ENCODE measurements at places on chromosomes 4 and X.

DNA sequence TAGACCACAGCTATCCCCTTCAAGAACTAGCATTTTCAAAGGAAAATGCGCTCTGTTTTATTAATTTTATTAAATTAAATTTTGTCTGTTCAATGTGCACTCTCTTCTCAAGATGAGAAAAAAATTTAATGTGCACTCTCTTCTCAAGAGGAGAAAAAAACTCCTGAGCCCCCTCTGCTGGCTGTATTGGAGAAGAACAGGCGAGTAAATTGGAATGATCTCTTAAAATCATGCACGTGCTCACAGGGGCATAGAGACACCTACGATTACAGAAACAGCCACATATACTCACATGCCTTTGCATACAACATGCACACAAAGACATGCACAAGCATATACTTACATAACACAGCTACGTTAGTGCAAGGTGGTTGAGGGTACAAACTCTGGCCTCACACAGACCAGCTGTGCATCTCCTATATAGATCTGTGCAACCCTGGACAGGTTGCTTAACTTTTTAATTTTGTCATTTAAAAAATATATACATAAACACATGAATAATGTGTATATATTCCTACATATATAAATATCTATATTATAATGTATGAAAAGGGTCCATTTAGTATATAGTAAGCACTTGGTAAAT, 176.2 kb upstream of the CXorf66 start:
- DNase-seq: peak; percentile 1

GRCh38 chr4:160819791-160820190, 1344.0 kb downstream of the FSTL5 start:
- no peak for DNase-seq

- no peak for DNase-seq
These were observed 55.3 kb upstream of the ZFP42 start for GRCh38 chr4:187940299-187940698.

GRCh38 chr4:165915215-165915614, 42.2 kb downstream of the TLL1 start:
- no peak for DNase-seq

DNA sequence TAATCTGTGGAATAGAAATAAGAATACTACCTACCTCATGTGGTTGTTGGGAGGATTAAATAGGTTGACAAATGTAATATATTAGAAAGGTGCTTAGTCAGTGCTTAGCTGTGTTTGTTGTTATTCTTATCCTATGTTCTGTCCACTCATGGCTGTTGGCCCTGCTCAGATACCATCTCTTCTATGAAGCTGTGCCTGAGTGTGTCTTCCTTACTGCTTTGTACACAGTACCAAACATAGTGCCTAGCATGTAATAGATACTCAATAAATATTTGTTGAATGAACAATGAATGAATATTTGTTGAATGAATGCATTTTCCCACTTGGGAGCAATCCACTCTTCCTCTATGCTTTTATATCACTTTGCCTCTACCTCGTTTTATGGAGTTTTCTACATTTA, 57.2 kb downstream of the NHS start:
- DNase-seq: no peak

DNA sequence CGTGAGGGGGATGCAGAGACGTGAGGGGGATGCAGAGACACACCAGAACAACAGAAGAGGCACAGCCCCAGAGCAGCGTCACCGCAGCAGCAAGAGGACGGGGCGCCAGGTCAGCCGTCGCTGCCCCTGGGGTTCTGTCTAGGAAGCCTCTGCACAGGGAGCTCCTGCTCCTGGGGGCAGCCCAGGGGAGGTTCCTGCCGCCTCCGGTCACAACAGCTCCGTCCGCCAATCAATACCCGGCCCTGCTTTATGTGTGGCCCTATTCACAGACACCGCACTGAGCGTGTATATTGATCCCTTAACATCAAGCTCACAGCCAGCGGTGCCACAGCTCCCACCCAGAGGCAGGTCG, 69.6 kb downstream of the FAM53A start:
- DNase-seq: no peak

DNA sequence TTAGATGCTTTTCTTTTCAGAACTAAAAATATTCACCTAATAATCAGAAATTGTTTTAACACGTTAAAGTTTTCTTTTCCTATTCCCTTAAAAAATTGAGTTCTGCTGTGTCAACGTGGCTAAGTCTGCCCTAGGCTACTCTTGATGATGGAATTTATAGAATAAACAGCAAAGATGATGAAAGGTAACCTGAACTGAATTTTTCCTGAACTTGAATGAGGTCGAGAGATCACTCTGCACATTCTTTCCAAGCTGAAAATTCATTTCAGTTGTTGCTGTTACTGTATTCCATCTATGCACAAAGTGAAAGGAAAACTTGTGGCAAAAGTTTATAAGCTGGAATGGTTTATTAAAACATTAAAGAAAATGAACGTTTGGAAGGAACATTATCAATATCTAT, 245.9 kb upstream of the GIMD1 start:
- no peak for DNase-seq

DNA sequence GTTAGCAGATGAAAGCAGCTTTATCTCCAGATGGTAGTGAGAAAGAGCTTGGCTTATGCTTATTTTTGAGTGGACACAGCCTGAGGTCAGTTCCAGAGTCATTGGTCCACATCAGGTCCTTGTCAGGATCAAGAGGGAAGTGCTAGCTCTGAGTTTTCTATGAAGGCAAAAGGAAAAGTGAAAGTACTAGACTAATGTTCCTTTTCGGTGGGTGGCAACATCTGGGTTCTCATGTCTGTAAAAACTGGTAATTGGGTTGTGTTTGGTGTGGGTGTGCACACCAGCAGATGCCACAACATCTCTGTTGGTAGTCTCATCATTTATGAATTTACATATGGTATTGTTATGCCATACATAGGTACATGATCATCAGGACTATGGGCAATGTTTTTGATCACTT, 210.5 kb downstream of the PWWP3B start:
- no peak for DNase-seq

GRCh38 chr4:106421441-106422296, 53.1 kb upstream of the GIMD1 start:
- DNase-seq: peak; percentile 11

- no peak for DNase-seq
These were observed 1668.6 kb upstream of the AGA start for GRCh38 chr4:179110816-179111215.

- DNase-seq: no peak
These were observed 39.7 kb downstream of the ANAPC10 start for GRCh38 chr4:145058256-145058655.

DNA sequence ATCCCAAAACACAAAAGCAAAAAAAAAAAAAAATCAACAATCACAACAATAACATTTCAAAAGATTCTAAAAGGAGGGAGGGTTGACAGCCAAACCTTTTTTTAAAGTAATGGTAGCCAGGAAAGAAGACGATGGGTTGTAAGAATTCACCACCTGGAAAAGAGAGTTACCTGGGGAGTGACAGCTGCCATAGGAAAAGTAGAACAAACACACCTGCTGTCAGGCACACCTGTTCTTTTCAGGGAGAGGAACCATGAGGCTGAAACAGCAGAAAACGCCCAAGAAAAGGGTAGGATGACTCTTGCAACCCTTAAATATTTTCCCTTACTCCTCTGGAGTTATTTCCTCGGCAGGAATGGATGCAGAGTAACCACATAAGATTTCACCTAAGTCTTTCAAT, 388.4 kb upstream of the TEX13C start:
- DNase-seq: no peak

- no peak for DNase-seq
These were observed 8.1 kb upstream of the GPR119 start for GRCh38 chrX:130393451-130394074.

DNA sequence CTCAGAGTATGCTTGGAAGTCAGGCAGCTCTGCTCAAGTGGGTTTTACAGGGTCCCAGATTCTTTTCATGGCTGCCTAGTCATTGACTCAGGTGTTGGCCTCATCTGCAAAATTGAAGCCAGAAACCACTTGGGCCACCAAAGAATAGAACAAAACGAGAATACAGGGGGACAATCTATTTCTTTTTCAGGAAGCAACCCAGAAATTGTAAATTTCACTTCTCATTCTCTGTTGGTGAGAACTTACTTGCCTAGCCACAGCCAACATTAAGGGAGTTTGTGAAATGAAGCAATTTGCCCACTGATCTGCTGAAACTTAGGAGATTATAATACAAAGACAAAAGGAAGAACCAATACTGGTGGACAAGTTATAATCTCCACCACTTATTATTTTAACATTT, 8.6 kb upstream of the TKTL2 start:
- no peak for DNase-seq

- no peak for DNase-seq
These were observed 1.8 kb downstream of the TMEM35A start for GRCh38 chrX:101080326-101081124.

- DNase-seq: no peak
These were observed 591.2 kb downstream of the PPP4R3C start for GRCh38 chrX:26871967-26872366.

DNA sequence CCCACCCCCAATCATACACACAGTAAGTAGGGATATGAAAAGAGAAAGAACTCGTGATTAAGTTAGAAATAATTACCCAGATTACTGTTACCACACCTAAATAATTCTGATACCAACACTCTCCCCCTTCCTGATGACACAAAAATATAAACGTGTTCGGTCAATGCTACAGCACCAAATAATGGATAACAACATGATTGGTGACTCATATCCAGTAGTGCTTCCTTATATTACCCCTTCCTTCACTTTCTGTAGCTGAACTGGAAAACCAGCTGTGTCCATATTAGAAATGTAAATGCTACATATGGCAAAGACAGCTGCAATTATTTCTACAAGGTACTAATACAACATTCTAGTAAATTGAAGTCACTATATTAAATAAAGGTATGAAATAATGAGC, 20.8 kb downstream of the EIF4E start:
- no peak for DNase-seq

GRCh38 chr4:186392017-186392416, 126.0 kb downstream of the F11 start:
- DNase-seq: no peak

DNA sequence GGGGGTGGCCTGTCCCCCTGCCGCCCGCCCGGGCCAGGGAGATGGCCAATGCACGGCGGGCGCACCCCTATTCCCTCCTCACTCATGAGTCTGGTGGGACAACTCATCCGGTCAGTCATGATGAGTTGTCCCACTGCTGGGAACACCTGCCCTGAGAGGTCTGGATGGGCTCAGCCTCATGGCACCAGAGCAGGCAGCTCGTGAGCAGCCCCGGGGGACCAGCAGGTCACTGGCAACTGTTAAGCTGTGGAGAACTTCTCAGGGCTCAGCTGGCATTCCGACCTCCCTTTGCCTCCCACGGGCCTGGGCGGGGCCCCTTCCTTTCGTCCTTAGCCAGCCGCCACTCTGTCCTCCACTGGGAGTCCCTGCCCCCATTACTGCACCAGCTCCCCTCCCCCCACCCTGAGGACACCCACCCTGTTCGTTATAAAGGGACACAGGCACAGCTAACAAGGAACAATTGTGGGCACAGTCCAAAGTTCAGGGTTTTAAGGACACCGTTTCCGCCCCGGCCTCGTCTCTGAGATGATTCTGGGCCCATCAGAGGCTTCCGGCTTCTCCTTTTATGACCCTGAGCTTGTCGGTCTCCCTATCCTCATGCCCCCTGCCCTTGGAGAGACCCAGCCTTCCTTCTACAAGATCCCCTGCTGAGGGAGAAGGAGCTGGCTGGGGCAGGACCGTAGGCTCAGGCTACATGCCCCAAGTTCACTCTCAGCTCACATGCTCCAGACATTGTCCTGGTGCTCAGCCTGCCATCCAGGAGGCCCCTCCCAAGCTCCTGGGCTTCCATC, 14.6 kb upstream of the KIAA0232 start:
- DNase-seq: no peak

GRCh38 chr4:171650543-171650942, 162.7 kb upstream of the GALNTL6 start:
- DNase-seq: no peak

GRCh38 chr4:169071747-169072146, 61.7 kb upstream of the CBR4 start:
- no peak for DNase-seq

GRCh38 chr4:156515295-156515694, 456.3 kb downstream of the PDGFC start:
- DNase-seq: no peak

DNA sequence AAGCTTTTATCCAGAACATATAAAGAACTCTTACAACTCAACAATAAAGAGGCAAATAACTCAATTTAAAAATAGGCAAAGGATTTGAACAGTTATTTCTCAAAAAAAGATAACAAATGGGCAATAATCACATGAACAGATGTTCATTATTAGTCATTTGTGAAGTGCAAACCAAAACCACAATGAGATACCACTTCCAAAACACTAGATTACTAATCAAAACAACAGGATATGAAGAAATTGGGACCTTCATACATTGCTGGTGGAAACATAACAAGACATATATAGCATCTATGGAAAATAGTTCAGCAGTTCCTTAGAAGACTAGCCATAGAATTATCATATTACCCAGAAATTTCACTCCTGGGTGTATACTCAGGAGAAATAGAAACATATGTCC, 224.6 kb downstream of the FBXO8 start:
- DNase-seq: no peak

- no peak for DNase-seq
These were observed 11.9 kb upstream of the HS3ST1 start for GRCh38 chr4:11440481-11441193.

GRCh38 chrX:71998836-71999509, 88.3 kb downstream of the NHSL2 start:
- peak; percentile 2 for DNase-seq

GRCh38 chr4:128298852-128299251, 11.2 kb upstream of the PGRMC2 start:
- no peak for DNase-seq

DNA sequence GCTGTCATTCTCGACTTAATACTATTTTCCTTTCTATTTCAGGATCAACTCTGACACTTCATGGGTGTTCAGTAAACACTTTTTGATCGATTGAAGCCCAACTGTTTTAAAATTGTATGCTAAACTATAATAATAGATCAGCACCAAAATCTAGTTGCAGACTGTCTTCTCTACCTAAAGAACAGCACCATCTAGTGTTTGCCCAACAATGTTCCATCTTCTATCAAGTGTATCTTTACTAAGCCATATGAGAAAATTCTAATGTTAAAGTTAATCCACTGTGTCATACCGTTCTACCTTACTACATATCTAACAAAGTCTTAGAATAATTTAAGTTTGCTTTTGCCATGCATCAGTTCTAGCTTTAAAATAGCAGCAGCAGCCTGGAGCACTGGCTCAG, 113.0 kb upstream of the PRDX4 start:
- peak; percentile 0 for DNase-seq

GRCh38 chr4:150323406-150324325, 245.4 kb downstream of the DCLK2 start:
- DNase-seq: no peak

GRCh38 chr4:76492055-76492454, 57.0 kb downstream of the SHROOM3 start:
- DNase-seq: no peak

- no peak for DNase-seq
These were observed 350.3 kb downstream of the PTTG2 start for GRCh38 chr4:38310446-38311043.

GRCh38 chrX:19991350-19991718, 473 bp upstream of the BCLAF3 start:
- no peak for DNase-seq

- DNase-seq: no peak
These were observed 151.3 kb downstream of the RTL9 start for GRCh38 chrX:110509755-110510532.
